ENCODE measurements at places on chromosomes 5 and 9. TPM values are rescaled to one million over a fixed set of nuclear protein-coding genes. Genes with fewer than 3 reads are reported as not detected.

- DNase-seq: peak; percentile 34
Observed at GRCh38 chr5:50967563-50968355, 301.3 kb downstream of the PARP8 start.

DNA sequence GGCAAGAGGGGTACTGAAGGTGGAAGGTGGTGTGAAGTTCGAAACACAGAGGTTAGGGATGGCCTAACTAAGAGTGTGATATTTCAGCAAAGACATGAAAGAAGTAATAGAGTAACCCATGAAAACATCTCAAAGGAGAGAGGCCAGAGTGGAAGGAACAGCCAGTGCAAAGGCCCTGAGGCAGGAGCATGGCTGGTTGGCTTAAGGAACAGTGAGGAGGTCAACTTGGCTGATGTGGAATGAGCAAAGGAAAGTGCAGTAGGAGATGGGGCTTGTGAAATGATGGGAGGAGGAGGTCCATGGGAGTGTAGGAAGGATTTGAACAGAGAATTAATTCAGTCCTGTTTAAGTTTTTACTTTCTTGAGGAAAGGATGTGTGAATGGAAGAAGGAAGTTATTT is 178.3 kb upstream of the ZNF608 start:
- no peak for DNase-seq

OTULINL gene
- total RNA-seq: 5.3 TPM

PCA3 gene
- total RNA-seq: not detected

Measured in Calu3 (cell line).